ENCODE measurements at places on chromosomes 2 and 18. TPM values are rescaled to one million over a fixed set of nuclear protein-coding genes. Genes with fewer than 3 reads are reported as not detected.

PER2 gene
- 4.3 TPM for polyA plus RNA-seq

DNA sequence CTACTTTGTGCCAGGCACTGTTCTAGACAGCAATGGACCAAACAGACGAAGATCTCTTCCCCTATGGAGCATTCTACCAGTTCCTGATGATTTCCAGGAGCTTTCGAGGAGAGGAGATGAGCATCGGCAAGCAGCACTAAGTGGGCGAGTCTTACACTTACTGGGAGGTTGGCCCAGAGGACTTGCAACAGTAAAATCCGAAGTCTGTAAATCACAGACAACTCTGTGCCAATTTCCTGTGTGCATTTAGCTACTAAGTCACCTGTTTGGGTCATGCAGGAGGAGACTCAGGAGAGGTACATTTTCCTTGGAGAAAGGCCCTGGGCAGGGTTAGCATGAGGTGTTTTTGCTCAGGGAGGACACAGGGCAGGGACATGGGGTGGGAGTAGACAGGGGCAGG, 58.9 kb downstream of the TRPM8 start:
- H3K4me1 ChIP-seq, result peaks cover 25% of the 10 kb centered on the region
- DNase-seq, result no peak
- no peaks in the 10 kb centered on the region for H3K36me3 ChIP-seq

C2orf80 gene
- polyA plus RNA-seq, result not detected

RGPD4 gene
- not detected for polyA plus RNA-seq

- no peak overlapping the region for H3K27ac ChIP-seq
- DNase-seq, result no peak
- no peaks in the 10 kb centered on the region for H3K36me3 ChIP-seq
Observed at GRCh38 chr2:172930871-172931255, 144.8 kb upstream of the MAP3K20 start.

GRCh38 chr2:200301953-200302858, 4.3 kb upstream of the SPATS2L start:
- no peak overlapping the region for H3K27ac ChIP-seq
- no peak overlapping the region for H3K4me3 ChIP-seq
- no peaks in the 10 kb centered on the region for H3K36me3 ChIP-seq
- H3K27me3 ChIP-seq, result no peaks in the 10 kb centered on the region

DNA sequence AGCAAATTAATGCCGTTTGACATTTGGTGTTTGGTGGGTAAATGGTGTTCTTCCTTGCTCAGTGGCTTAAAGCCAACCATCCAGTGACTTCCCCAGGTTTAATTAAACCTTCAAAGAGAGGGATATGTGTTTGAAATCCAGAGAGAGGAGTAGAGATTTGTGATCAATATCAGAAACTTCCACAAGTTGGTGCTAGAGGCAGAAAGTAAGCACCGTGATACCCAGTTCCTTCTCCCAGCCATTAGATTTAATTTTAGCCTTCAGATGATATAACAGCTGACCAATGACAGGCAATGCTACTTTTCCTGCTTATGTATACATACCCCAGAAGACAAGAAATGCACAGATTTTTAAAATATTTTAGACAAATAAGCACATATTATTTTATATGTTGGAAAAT, 398.5 kb downstream of the CDH2 start:
- no peaks in the 10 kb centered on the region for H3K27me3 ChIP-seq
- no peak overlapping the region for H3K4me3 ChIP-seq
- DNase-seq, result no peak

PASK gene
- 32.8 TPM for polyA plus RNA-seq

Measured in CD8-positive, alpha-beta memory T cell (primary cell).